Thymus (tissue), 14 donors: ENCODE measurements at places on chromosomes 16 and 17.

DNA sequence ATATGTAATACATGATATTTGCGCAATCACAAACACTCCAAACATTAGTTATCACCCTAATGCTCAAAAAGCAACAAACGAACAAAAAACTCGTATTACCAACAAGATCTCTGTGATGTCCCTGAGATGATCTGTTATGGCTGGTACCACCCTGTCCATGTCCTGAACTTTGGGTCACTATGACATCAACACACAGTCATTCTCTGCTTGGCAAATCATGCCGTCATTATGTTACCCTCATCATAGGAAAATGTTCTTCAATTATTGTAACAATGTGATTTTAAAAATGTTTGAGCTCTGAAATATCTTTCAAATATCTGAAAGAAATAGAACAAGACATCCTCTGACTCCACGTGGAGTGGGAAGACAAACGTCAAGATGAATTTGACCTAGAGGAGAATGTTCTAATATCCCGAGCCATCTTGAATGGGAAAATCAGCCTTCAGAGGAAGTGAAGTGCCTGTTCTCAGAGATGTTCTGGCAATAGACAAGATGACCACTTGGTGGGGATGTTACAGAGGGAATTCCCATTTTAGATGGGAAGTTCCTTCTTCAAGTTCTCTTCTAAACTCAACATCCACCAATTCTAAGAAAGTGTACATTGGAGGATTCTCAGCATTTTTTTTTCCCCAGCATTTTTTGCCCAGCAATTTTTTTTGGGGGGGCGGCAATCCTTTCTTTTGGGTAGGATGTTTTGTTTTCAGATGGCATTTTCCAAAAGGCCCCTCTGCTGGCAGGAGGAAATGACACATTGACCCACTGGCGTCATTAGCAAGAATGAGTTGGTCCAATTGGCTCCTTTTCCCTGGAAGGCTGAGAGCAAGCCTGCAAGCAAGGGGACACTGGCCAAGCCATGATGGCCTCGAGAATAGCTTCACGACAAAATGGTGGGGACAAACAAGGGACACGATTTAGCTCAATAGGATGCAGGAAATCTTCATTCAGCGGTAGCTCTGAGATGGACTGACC lies 3.7 kb upstream of the HSD17B2 start:
- H3K27ac ChIP-seq = no peak overlapping the region
- DNase-seq = no peak
- H3K4me3 ChIP-seq = no peak overlapping the region
- no peaks in the 10 kb centered on the region for H3K4me1 ChIP-seq
- peaks cover 3% of the 10 kb centered on the region for H3K27me3 ChIP-seq

DNA sequence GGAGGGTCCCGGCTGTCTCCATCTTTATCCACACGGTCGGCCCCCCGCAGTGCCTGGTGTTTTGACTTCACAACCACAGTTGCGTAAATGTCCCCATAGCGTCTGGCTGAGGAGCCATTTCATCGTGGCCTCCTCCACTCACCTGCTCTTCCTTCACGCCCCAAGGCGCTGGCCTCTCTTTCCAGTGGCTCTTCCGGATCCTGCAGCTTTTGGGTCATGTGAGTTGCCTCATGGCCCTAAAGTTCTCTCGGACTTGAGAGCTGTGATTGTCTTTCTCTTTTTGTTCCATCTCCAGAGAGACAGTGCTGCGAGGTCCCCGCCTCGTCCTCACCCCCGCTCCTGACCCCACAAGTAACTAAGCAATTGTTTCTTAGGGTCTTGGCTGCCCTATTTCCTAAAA lies 22.7 kb downstream of the FLYWCH1 start:
- no peaks in the 10 kb centered on the region for H3K27me3 ChIP-seq
- no peak for DNase-seq
- H3K4me1 ChIP-seq = peaks cover 27% of the 10 kb centered on the region
- H3K4me3 ChIP-seq = no peak overlapping the region
- H3K27ac ChIP-seq = no peak overlapping the region

DNA sequence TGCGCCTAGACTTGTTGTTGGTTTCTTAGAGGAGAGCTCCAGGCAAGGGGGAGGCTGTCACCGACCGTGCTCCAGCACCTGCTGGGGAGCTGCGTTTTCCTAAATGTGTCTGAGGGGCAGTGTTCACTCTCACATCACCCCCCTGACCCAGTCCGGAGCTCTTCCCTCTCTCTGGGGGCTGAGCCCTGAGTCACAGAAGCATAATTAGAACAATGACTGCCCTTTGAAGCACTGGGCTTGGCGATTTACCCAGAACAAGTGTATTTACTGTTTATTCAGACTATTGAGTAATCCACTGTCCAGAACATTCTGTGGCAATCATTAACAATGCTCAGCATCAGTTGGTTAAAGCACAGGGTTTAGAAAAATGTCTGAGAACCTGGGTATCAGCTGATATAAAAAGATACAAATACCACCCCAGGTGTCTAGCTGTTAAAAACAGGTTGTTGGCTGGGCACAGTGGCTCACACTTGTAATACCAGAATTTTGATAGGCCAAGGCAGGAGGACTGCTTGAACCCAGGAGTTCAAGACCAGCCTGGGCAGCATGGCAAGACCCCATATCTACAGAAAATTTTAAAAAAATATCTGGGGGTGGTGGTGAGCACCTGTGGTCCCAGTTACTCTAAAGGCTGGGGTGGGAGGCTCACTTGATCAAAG lies 8.1 kb downstream of the CES4A start:
- H3K4me1 ChIP-seq = peaks cover 8% of the 10 kb centered on the region
- no peak overlapping the region for H3K4me3 ChIP-seq
- H3K27me3 ChIP-seq = peaks cover 38% of the 10 kb centered on the region
- H3K36me3 ChIP-seq = no peaks in the 10 kb centered on the region
- H3K27ac ChIP-seq = no peak overlapping the region

GRCh38 chr17:57874434-57875289 lies 24.8 kb upstream of the MRPS23 start:
- peaks cover 62% of the 10 kb centered on the region for H3K4me1 ChIP-seq
- H3K27me3 ChIP-seq = peaks cover 14% of the 10 kb centered on the region
- no peak for DNase-seq
- H3K36me3 ChIP-seq = no peaks in the 10 kb centered on the region
- peak overlapping the region; percentile 72 for H3K27ac ChIP-seq

DNA sequence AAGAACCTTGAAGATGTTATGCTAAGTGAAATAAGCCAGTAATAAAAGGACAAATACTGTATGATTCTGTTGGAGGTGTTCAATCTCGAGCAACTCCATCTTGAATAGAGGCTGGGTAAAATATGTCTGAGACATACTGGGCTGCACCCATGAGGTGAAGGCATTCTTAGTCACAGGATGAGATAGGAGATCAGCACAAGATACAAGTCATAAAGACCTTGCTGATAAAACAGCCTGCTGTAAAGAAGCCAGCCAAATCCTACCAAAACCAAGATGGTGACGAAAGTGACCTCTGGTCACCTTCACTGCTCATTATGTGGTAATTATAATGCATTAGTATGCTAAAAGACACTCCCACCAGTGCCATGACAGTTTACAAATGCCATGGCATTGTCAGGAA lies 98.1 kb downstream of the RGS9 start:
- no peaks in the 10 kb centered on the region for H3K36me3 ChIP-seq
- H3K4me1 ChIP-seq = no peaks in the 10 kb centered on the region
- no peak overlapping the region for H3K27ac ChIP-seq
- H3K4me3 ChIP-seq = no peak overlapping the region
- no peaks in the 10 kb centered on the region for H3K27me3 ChIP-seq
- DNase-seq = no peak

GRCh38 chr16:82044585-82044911 lies 9.5 kb downstream of the HSD17B2 start:
- no peaks in the 10 kb centered on the region for H3K4me1 ChIP-seq
- DNase-seq = no peak
- no peak overlapping the region for H3K4me3 ChIP-seq

DNA sequence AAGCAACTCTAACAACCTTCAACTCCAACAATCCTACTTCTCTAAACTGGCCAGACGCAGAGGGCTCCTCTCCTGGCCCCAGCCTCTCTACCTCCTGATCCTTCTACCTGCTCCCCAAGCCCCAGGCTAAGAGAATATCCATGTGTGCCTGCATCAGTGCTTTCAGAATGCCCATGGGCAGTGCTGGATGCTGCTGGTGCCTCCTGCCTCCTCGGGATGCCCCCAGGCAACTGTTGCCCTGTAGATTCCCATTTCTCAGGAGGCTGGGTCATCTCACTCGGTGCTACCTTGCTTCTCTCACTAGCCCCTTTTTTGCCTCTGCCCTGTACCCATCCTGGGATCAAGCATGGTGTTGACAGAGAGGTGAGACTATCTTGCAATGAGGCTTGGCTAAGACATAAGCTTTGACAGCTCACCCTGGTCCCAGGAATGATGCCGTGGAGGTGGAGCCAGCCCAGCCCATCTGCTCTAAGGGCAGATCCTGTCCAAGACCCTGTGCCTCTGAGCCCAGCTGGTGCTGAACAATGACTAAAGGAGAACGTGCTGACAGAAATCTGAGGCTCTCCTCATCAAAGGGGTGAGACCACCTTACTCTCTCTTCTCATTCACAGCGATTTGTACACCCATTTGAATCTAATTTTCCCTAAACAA lies 19.4 kb upstream of the SUPT4H1 start:
- DNase-seq = no peak
- H3K27me3 ChIP-seq = no peaks in the 10 kb centered on the region

- no peak overlapping the region for H3K4me3 ChIP-seq
- H3K4me1 ChIP-seq = no peaks in the 10 kb centered on the region
- H3K27ac ChIP-seq = no peak overlapping the region
These were observed 52.7 kb upstream of the AKAP1 start for GRCh38 chr17:57032343-57032742.

- no peaks in the 10 kb centered on the region for H3K36me3 ChIP-seq
- peaks cover 18% of the 10 kb centered on the region for H3K27me3 ChIP-seq
- no peak overlapping the region for H3K4me3 ChIP-seq
- H3K27ac ChIP-seq = no peak overlapping the region
- no peak for DNase-seq
These were observed 187.5 kb upstream of the FOXF1 start for GRCh38 chr16:86322806-86323205.

DNA sequence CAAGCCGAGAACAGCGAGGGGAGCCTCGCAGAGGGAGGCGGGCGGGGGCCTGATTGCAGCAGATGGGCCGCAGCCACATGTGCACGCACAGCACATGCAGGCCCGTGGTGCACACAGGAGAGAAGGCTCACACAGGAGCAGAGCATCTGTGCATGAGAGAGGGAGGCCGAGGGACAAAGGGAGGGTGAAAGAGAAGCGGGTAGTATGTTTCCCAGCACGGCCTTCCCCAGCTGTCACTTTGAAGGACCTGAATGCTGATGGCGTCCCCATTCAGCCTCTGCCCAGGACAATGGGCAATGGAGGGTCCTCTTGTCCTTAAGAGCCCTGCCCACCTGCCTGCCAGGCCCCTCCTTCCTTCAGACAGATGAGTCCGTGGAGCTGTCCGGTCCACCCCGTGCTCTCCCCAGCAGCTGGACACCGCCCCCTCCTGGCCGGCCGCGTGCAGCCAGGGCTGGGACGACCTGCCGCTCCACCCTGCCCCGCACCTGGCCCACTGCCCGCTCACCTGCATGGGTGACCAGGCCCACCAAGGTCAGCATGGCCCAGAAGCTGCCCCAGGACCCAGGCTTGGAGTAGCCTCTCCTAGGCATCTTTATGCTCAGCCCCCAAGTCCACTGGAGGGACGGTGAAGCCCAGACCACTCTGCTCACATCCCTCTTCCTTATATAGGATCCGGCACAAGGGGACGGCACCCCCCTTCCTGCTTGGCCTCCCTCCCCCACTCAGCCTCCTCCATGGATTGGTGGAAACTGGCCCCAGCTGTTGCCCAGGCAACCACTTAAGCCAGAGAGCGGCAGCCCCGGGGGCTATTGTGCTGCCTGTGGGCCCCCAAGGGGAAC lies at the start of gene BTBD17:
Gene BTBD17 (minus strand): TSS at position 639 of the 839 bp plus-strand sequence. CDS start 49 bp downstream, at position 590.
- H3K27ac ChIP-seq = no peak within 1 kb of the TSS
- no peaks in the 10 kb centered on the region for H3K4me1 ChIP-seq
- H3K4me3 ChIP-seq = no peak within 1 kb of the TSS
- H3K36me3 ChIP-seq = no peaks in the 10 kb centered on the region
- H3K27me3 ChIP-seq = peaks cover 29% of the 10 kb centered on the region
- DNase-seq = no peak

- DNase-seq = no peak
- H3K27me3 ChIP-seq = no peaks in the 10 kb centered on the region
- H3K27ac ChIP-seq = no peak overlapping the region
- no peaks in the 10 kb centered on the region for H3K4me1 ChIP-seq
- H3K4me3 ChIP-seq = no peak overlapping the region
These were observed 83.9 kb downstream of the SHISA6 start for GRCh38 chr17:11324846-11325420.

- H3K27me3 ChIP-seq = no peaks in the 10 kb centered on the region
- peaks cover 39% of the 10 kb centered on the region for H3K36me3 ChIP-seq
- peaks cover 3% of the 10 kb centered on the region for H3K4me1 ChIP-seq
- no peak overlapping the region for H3K27ac ChIP-seq
- DNase-seq = no peak
These were observed 21.2 kb downstream of the CLEC16A start for GRCh38 chr16:10965440-10966061.

GRCh38 chr16:35797811-35798210 lies 2338.4 kb downstream of the TP53TG3F start:
- H3K4me1 ChIP-seq = no peaks in the 10 kb centered on the region
- no peaks in the 10 kb centered on the region for H3K27me3 ChIP-seq
- no peak for DNase-seq
- no peak overlapping the region for H3K27ac ChIP-seq
- H3K36me3 ChIP-seq = no peaks in the 10 kb centered on the region
- H3K4me3 ChIP-seq = no peak overlapping the region

GRCh38 chr17:42179335-42179734 lies 1.6 kb downstream of the KCNH4 start:
- no peak for DNase-seq
- no peak overlapping the region for H3K27ac ChIP-seq
- peaks cover 10% of the 10 kb centered on the region for H3K4me1 ChIP-seq
- no peak overlapping the region for H3K4me3 ChIP-seq
- peaks cover 83% of the 10 kb centered on the region for H3K27me3 ChIP-seq
- no peaks in the 10 kb centered on the region for H3K36me3 ChIP-seq

GRCh38 chr16:85172455-85173145 lies 60.3 kb upstream of the CIBAR2 start:
- H3K27ac ChIP-seq = no peak overlapping the region
- H3K36me3 ChIP-seq = no peaks in the 10 kb centered on the region
- no peak for DNase-seq
- peaks cover 48% of the 10 kb centered on the region for H3K27me3 ChIP-seq

GRCh38 chr17:26773189-26774188 lies 520.4 kb upstream of the WSB1 start:
- H3K4me3 ChIP-seq = no peak overlapping the region
- H3K27me3 ChIP-seq = no peaks in the 10 kb centered on the region
- no peak overlapping the region for H3K27ac ChIP-seq
- H3K36me3 ChIP-seq = no peaks in the 10 kb centered on the region

- H3K36me3 ChIP-seq = no peaks in the 10 kb centered on the region
- DNase-seq = no peak
- H3K4me3 ChIP-seq = no peak overlapping the region
These were observed 137.6 kb upstream of the RCVRN start for GRCh38 chr17:10042589-10043244.
